Activated naive CD8-positive, alpha-beta T cell treated with anti-CD3 and anti-CD28 coated beads, Interleukin-2, amount 10 ng/mL, durations not matched to agents 7 days and 5 days (primary cell): ENCODE measurements at places on chromosomes 4 and X. TPM values are rescaled to one million over a fixed set of nuclear protein-coding genes. Genes with fewer than 3 reads are reported as not detected.

- no peaks in the 10 kb centered on the region for H3K36me3 ChIP-seq
- H3K27ac ChIP-seq, result no peak overlapping the region
- DNase-seq, result no peak
Measured at GRCh38 chrX:135923353-135923752, 29.8 kb downstream of the SAGE1 start.

GRCh38 chr4:175290401-175290800 lies 372.2 kb downstream of the ADAM29 start:
- H3K27me3 ChIP-seq, result no peaks in the 10 kb centered on the region
- H3K36me3 ChIP-seq, result no peaks in the 10 kb centered on the region

- H3K4me3 ChIP-seq, result no peak overlapping the region
- H3K36me3 ChIP-seq, result peaks cover 2% of the 10 kb centered on the region
- peaks cover 13% of the 10 kb centered on the region for H3K27me3 ChIP-seq
- no peak overlapping the region for H3K27ac ChIP-seq
- H3K4me1 ChIP-seq, result peaks cover 19% of the 10 kb centered on the region
Measured at GRCh38 chr4:2299794-2300193, 37.9 kb upstream of the MXD4 start.

- no peak for DNase-seq
- H3K36me3 ChIP-seq, result peaks cover 4% of the 10 kb centered on the region
- H3K4me1 ChIP-seq, result no peaks in the 10 kb centered on the region
- H3K4me3 ChIP-seq, result no peak overlapping the region
- no peak overlapping the region for H3K27ac ChIP-seq
Measured at GRCh38 chr4:112604589-112604988, 32.1 kb downstream of the ZGRF1 start.

The NAA11 gene
- not detected for total RNA-seq

The GAGE1 gene
- total RNA-seq, result not detected
